ENCODE measurements at places on chromosomes 11 and 22.

DNA sequence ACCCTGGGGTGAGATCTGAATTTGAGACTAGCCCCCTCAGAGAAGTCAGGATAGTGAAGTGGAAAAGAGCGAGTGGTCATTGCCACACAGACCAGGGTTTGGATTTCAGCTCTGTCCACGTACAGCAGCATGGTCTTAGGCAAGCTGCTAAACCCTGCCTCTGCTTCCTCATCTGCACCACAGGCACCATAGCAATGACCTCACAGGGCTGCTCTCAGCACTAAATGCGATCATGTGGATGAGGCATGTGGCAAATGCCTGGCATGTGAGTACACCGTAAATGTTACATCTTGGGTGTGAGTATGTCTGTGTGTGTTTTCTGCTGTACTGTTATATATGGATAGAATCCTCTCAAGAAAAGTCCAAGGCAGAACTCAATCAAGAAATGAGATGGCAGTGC is 15.8 kb downstream of the NAV2 start:
- DNase-seq: no peak

DNA sequence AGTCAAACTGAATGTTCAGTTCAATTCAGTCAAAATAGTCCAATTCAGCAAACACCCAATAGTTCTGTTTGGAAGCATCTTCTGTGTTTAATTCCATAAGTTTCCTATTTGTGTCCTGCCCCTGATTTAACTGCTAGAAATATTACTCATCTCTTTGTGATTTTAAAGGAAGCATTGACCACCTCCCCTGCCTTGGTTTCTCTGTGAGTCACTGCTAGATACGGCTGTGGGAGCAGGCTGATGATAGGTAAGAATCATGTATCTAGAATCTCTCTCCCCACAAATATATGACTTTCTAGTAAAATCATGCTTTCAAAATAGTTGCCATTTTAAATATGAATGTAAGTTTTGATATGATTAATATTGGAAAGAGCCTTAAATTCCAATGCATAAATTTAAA is 888.5 kb downstream of the NTM start:
- no peak for DNase-seq

GRCh38 chr11:19013181-19013857 is 47.2 kb downstream of the MRGPRX2 start:
- no peak for DNase-seq

DNA sequence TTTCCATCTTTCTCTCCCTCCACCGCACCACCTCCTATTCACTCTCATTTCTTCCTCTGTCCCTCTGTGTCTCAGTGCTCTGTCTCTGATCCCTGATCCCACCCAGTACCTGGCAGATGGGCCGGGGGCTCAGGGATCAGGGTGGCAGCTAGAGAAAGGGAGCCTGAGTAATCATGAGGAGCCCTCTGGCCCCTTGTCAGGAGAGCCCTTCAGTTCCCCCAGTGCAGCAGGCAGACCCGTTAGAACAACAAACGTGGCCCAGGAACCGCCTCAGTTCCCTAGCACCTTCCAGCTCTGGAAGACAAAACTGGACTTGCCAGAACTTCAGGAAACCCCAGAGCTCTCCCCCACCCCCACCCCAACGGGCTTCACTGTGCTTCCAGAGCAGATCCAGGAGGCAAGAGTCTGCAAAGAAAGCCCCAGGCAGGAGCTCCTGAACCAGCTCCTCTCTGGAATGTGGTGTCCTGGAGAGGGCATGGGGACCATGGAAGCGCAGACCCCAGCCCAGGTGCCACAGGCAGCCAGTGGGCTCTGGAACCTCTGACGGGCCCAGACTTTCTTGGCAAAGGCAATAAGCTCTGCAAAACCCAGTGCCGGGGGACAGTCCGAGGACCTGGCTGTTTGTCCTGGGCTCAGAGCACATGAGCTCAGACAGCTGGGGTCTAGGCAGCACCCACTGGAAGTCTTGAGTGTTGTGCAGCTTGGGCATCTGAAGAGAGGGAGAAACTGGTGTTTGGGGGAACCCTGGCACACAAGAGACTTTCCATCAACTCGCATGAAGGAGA is 43.2 kb downstream of the LMO1 start:
- DNase-seq: no peak

GRCh38 chr22:23536821-23537345 is 43.2 kb downstream of the IGLL1 start:
- no peak for DNase-seq

GRCh38 chr11:12706545-12707499 is 32.6 kb downstream of the TEAD1 start:
- DNase-seq: no peak

DNA sequence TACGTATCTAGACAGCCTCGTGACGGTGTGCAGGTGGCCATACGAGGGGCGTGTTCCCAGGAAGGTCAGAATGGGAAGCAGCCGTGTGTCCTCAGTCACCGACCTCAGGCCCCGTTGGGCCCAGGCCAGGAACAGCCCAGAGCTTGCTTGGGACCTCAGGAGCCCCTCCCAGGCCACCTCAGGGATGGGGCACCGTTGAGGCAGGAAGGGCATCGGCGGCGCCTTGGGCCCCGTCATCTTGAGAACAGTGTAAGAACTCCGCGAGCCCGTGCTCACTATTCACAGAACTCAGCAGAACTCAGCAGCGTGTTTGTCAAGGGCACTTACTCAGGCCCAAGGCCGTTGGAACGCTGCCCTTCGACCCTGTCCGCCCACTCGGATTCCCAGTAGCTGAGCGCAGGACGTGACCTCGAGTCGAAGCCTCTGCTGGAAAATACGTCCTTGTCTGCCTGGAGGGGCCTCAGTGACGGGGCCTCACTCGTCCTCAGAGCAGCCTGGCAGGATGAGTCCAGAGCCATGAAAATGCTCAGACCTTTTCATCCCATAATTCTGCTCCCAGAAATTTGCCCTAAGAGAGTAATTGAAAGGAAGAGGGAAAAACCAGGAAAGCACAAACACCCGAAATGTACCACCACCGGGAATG is 1134.8 kb downstream of the BRD1 start:
- DNase-seq: no peak

DNA sequence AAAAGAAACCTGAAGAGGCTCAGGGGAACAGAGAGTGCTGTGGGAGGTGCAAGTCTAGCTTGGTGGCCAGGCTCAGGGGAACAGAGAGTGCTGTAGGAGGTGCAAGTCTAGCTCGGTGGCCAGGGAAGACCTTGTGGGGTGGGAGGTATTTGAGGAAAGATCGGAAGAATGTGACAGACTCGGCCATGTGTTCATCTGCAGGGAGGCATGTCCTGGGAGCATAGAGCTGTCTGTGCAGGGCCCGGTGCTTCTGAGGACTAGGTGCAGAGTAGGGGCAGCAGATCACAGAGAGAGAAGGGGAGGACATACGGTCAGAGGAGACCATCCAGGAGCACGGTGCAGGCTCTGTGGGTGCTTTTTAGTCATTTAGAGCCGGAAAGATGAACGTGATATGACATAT is 10.8 kb downstream of the IFITM10 start:
- DNase-seq: no peak

DNA sequence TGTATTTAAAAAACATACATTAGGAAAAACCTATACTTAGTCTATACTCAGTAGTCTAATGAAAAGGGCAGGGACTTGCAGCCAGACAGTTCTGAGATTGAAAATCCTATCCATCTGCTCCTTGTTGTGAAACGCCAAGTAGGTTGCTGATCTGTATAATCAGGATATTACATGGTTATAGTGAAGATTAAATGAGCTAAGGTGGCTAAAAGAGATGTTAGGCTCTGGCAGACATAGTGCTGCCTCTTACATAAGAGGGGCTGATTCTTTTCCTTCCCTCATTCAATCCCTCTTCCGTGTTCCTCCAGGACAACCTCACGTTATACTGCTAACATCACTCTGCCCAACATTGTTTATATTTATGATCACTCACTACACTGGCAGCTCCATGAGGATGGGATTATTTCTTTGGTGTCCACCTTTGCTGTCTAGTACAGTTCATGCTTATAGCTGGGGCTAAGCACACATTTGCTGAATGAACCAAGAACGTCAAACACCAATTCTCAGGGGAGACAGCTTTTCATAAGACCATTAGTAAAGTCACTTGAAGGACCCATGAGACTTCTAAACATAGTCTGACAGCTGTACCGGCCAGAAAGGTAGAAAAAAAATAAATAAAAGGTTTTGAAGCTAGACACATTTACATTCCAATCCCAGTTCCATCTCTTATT is 46.3 kb downstream of the GAB2 start:
- DNase-seq: no peak

DNA sequence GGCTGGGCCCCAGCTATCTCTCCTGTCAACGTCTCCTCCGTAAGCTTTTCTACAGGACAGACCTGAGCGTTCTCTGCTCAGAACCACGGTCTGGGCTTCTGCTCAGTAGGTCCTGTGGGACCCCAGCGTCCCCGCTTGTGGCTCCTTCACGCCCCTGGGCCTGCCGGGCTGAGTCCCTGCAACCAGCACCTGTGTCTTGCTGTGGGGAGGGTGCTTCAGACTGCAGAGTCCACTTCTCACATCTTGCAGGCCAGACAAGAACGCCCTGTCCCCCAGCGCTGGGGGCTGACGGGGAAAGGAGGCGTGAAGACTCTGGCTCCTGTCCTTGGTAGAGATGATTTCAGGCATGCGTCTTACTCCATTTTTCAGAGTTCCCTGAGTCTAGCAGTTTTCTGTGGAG is 1480.8 kb downstream of the BRD1 start:
- no peak for DNase-seq

- no peak for DNase-seq
These were observed 57.9 kb downstream of the NF2 start for GRCh38 chr22:29661336-29661735.

DNA sequence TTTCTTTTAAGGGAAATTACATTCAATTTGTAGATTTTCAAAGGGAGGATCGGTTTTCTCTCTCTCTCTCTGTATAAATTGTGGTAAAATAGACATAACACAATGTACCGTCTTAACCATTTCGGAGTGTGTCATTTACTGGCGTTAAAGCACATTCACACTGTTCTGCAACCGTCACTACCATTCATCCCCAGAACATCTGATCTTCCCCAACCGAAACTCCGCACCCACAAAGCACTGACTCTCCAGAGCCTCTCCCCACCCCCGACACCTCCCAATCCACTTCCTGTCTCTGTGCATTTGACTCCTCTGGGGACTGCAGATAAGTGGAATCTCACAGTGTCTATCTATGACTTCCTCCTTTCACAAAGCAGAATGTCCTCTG is 15.9 kb upstream of the GRAMD4 start:
- DNase-seq: no peak

- no peak for DNase-seq
These were observed 57.1 kb upstream of the TIMP3 start for GRCh38 chr22:32744176-32744959.

GRCh38 chr22:29710922-29711593 is 8.7 kb upstream of the CABP7 start:
- DNase-seq: no peak

- no peak for DNase-seq
These were observed 225.9 kb downstream of the BRD1 start for GRCh38 chr22:49601614-49602321.

GRCh38 chr11:87061766-87062165 is 24.0 kb downstream of the TMEM135 start:
- no peak for DNase-seq

DNA sequence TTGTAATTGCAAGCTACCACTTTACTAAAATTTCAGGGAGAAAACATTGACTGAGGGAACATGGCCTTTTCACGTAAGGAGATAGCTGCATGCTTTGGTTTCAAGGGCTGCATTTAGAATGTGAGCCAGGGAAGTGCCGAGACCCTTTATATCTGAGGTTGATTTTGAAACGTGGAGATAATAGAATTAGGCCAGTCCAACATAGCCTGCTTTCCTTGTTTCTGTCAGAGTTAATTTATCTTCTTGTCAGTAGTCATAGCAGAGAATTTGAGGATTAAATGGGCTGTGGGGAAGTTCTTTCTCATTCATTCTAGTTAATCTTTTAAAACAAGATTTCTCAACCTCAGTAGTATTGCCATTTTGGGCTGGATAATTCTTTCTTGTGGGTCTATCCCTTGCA is 12.2 kb downstream of the ALKBH3 start:
- DNase-seq: no peak

DNA sequence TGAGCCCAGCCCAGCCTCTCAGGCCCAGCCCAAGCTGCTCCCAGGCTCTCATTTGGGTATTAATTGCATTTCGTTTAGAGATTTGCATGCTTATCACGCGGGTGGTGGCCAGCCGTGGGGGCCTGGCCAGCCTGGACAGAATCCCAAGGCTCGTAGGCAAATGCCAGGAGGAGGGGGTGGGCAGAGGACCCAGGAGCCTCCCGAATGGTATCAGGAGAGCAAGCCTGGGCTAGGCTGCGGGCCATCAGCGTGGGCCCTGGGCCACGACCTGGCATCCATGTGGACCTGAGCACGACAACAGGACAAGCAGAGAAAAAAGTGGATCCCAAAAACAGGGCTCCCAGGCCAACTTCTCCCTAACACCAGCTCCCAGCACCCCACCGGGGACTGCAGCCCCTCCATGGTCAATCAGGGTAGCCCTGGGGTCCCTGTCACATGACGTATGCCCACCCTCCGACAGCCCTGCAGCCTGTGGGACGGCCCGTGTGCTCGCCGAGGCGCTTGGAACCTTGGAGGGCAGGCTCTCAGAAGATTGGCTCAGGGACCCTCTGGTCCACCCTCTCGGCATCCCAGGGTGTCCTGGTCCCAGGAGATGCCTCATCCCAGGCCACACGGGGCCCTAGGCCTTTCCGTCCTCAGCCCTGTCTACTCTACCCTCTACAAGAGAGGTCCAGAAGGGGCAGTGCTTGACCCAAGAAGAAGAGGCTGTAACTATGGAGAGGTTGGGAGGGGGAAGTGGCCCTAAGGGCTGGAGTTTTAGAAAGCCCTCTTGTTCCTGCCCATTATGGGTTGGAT is 8.8 kb downstream of the ASCL2 start:
- DNase-seq: no peak

DNA sequence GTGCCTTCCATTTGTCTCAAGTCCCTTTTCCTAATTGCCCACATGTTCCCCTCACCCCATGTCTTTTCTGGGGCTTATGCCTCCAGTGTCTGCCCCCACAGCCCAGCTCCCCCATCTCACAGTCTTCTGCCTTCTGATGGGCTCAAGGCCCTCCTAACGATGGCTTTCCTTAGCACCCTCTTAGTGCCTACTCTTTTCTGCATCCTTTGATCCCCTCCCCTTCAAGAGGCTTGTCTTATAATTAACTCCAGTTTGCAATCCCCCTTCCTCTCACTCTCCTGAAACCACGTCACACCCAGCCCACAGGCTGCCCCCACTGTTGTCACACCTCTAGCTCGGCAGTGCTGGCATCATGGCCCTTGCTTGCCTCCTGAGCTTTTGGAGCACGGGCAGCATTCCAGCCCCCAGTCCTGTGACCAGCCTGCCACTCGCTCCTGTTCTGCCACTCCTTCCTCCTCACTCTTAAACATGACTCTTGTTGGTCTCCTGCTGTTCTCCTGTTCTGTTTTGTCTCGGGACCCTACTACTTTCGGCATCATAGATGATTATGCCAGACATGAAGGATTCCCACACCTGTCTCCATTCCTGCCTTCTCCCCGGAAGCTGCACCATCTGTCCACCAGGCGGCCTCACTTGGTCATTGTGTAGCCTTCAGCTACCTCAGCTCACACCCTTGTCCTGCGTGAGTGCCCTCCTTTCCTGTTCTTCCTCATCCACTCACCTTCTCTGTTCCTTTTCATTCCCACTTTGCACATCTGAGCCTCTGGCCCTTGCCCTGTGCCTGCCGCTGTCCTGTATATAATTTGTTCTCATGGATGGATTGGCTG is 26.1 kb downstream of the UBE2L3 start:
- DNase-seq: no peak

GRCh38 chr22:34993548-34993947 is 72.4 kb upstream of the ISX start:
- DNase-seq: no peak

- no peak for DNase-seq
These were observed 5.1 kb downstream of the PHRF1 start for GRCh38 chr11:581342-581741.

GRCh38 chr11:86627776-86628455 is 44.5 kb downstream of the ME3 start:
- DNase-seq: no peak

Data from hippocampal formation (tissue), 2 donors.